Mucosa of gallbladder (tissue), 1 donor: ENCODE measurements at places on chromosomes 1 and 21.
A peak's percentile ranks its signal among the peaks of the same experiment; 100 is the strongest.

DNA sequence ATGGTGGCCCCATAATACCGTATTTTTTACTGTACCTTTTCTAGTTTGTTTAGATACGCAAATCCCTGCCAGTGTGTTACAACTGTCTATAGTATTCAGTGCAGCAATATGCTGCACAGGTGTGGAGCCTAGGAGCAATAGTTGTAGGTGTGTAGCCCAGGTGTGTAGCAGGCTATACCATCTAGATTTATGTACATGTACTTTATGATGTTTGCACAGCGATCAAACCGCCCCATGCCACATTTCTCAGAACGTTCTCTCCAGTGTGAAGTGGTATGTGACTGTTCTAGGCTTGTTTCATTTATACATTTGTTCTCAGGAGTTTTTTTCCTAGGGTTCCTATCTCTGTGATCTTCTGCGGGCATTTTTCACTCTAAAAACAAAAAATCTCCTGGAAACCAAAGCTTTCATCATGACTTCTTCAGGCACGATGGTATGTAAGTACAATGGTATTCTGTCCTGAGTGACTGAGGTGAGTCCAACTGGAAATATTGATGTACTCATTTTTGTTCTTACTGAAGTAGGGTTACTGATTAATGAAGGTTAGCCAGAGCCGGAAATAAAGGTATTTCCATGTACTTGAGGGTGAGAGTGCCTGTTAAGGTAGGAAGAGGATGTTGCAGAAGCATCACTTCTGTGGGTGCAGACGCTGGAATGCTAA is 153.0 kb downstream of the GABPA start:
- DNase-seq = no peak

DNA sequence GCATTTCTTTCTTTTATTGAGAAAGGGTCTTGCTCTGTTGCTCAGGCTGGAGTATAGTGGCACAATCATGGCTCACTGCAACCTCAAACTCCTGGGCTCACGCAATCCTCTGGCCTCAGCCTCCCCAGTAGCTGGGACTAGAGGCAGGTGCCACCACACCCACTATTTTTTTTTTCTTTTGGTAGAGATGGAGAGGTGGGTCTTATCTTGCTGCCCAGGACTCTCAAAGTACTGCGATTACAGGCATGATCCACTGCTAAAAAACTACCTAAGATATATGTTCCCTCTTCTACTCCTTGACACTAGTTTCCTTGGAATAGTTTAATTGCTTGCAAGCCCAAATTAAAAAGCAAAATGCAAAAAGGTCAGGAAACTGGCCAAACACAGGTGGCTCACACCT is 56.9 kb upstream of the GUCA2A start:
- no peak for DNase-seq

DNA sequence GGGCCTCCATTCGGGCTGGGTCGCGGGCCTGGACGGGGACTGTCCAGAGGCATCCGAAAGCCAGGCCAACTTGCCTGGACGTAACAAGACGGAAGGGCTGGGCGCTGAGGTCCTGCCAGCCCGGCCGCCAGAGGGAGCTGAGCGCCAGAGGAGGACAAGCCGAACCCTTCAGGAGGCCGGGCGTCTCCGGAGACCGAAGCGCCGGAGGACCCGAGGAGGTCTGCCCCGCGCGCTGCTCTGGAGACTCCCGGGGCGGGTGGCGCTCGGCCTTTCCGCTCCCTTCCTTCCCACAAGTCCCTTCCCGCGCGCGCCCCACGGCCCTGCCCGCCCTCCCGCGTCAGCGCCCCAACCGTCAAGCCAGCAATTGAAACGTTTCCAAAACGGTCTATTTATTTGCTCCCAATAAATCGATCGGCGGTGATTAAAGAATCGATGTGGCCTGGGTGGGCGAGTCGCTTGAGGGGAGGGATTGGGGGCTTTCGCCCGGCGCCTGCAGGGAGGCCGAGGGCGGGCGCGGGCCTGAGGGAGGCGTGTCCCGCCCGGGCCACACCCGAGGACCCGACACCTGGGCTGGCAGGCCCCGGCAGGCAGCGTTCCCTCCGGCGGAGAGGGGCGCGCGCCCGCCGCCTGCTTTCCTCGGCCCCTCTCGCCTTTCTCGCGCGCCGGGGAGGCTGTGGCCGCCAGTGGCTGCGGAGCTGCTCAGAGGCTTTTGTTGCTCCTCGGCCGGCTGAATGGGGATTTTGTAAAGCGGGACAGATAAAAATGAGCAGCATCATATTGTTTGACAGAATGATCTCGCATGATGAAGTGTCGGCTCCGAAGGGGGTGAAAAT is 5.2 kb upstream of the FOXD3 start:
- peak; percentile 45 for DNase-seq

DNA sequence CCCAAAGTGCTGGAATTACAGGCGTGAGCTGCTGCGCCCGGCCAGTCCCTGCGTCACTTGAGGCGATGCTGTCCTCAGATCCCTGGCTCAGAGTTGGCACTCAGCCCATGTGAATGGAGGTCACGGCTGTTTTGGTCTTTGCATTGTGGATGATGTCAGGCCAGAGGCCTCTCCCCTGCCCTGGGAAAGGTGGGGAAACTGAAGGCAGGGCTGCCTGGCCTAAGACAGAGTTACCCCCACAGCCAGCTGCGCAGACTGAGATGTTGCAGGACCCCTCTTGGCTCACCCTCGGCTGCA is 821 bp downstream of the MASP2 start:
- DNase-seq = no peak

DNA sequence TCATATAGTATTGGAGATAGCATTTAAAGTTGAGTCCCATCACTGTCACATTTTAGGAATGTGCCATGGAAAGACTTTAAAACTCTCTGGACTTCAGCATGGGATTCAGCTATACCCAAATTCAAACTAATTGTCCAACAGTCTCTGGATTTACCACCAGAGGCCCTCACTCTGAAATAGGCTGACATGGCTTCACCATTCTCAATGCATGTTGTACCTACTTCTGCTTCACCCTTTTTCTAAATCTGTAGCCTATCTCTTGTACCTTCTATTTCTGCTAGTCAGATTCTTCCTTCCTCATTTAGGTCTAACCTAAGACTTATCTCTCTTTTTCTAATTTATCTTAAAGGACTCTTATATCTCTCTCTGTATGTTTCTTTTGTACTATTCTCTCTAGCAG is 512.7 kb upstream of the ZRANB2 start:
- DNase-seq = no peak

- DNase-seq = no peak
Observed at GRCh38 chr1:171173069-171173468, 12.0 kb upstream of the FMO2 start.

GRCh38 chr1:28010969-28011368 is 51.2 kb downstream of the XKR8 start:
- no peak for DNase-seq

- DNase-seq = no peak
Observed at GRCh38 chr1:232518349-232518748, 111.6 kb downstream of the SIPA1L2 start.

- DNase-seq = no peak
Observed at GRCh38 chr1:165116732-165117131, 239.8 kb downstream of the LMX1A start.

- peak; percentile 45 for DNase-seq
Observed at GRCh38 chr1:94095112-94095637, 25.8 kb downstream of the ABCA4 start.

- no peak for DNase-seq
Observed at GRCh38 chr1:24673341-24673740, 30.2 kb downstream of the SRRM1 start.

DNA sequence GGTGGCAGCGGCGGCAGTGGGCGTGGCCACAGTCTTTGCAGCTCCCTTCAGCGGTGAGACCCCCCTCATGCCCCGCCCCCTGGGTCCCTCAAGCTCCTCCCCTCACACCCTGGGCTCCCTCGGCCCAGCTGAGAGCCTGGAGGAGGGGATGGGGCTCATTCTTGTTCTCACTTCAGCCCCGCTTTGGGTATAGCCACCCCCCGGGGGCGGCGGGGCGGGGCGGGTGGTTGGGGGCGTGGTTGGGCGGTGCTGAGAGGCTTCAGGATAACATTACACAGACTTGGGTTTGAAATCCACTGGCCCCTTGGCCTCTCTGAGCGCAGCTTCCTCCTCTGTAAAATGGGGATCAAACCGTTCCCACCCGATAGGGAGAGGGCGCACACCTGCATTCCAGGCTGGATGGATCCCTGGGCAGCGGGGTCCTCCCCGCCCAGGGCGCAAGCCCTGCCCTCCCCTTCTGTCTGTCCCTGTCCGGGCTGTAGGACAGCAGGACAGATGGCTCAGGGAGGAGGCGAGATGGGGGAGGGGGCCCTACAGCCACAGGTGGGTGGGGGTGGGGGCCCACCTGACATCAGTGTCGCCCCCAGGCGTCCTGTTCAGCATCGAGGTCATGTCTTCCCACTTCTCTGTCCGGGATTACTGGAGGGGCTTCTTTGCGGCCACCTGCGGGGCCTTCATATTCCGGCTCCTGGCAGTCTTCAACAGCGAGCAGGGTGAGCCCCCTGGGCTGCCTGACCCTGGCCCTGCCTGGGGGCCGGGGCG is 5.1 kb downstream of the CLCNKA start:
- no peak for DNase-seq

DNA sequence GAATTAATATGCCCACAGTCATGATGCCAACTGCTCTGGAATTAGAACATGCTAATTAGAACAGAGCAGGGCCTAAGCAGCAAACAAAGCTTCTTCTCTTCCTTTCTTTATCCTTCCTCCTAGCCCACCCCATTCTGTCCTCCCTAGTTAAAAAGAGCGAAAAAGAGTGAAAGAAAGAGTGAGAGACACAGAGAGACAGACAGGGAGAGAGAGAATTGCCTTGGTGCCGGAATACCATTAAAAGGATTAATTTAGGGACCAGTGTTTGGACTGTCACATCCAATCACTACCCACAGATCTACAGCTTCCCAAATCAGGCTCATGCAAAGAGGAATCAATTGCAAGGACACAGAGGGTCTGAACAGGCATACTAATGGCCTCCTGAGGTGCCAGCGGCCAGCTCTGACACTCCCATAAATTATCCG is 7.0 kb downstream of the ERI3 start:
- DNase-seq = no peak

DNA sequence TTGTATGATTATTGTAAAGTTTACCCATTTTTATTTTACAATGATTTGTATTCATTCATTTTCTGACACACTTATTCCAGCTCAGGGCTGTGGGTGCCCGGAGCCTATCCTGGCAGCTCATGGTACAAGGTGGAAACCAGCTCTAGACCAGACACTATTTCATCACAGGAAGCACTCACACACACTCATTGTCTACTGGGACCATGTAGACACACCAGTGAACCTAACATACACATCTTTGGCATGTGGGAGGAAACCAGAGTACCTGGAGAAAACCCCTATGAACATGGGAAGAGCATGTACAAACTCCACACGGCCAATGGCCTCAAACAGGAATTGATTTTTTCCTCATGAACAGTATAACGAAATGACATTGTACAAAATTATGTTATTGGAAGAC is 2.4 kb downstream of the DTL start:
- no peak for DNase-seq

DNA sequence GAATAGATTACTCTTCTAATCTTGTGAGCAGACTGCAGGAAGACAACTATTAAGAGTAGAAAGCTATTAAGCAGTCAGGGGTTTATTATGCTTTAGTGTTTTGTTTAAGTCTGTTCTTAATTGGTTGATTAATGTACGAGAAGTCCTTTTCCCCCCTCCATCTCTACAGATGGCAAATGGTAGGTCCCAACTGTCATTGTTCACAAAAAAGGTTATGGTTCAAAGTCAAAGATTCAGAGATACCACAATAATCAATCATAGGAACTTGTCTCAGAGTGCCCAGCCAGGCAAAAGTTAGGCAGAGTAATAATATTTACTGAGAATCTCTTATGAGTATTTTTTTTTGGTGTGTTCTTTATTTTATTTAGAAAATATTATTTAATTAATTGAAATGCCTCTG is 26.8 kb downstream of the NFIA start:
- peak; percentile 59 for DNase-seq

GRCh38 chr1:241612533-241613477 is 27.4 kb downstream of the CHML start:
- DNase-seq = peak; percentile 27

DNA sequence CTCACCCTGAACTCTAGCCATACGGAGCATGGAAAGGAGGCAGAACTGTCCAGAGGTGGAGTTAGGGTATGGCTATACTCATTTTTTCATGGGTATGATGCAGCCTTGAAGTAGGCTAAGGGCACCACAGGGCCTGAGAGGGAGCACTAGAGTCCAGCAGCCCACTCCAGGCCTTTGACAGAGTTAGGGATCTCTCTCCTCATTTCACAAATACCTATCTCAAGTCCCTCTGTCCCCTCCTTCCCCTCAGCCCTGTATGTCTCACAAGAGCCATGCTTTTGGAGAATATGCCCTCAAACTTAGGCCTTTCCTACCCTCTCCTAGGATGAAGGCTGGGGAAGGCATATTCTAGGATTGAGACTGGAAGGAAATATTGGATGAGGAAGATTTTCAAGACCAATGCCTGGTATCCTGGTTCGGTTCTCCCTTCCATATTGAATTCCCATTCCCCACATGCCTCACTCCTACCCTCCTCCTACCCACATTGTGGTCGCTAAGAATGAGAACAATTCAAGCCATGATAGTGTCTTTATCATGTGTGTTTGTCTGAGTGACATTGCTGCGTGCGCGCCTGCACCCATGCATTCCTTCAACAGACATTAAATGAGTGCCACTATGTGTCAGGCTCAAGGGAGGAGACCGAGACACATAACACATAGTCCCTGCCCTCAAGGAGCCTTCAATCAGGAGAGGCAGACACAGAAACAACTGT is 2.6 kb upstream of the NECTIN4 start:
- no peak for DNase-seq

- DNase-seq = no peak
Observed at GRCh38 chr1:84236256-84236655, 65.3 kb upstream of the SAMD13 start.

- DNase-seq = no peak
Observed at GRCh38 chr1:22586356-22587130, 23.3 kb downstream of the EPHA8 start.

GRCh38 chr1:203586496-203587081 is 40.0 kb upstream of the ATP2B4 start:
- no peak for DNase-seq

DNA sequence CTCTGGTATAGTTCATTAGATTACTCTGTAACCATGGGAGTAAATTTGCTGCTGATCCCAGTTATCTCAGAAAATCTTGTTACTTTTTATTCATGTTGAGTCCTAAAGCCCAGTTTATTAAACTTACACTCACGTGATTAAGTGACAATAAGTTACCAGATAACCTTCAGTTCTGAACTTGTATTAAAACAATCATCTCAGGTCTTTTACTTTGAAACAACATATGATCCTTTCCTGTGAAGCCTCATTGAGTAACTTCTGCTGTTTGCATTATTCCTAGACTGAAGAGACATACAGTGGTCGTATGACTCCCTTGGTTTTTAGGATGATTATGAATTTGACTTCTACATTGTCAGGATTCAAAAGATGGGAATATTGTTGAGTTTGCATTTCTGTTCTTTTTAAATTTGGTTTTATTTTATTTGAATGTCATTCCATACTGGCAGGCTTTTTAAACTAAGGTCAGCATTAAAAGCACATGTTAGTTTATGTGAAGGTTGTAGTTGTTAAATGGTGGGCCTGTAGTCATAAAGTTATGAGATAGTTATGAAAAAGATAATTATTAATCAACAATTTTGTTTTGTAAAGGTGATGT is 117.9 kb downstream of the CD247 start:
- DNase-seq = no peak

GRCh38 chr1:185816460-185816859 is 82.3 kb downstream of the HMCN1 start:
- no peak for DNase-seq
